ENCODE measurements at places on chromosomes 3 and 15. TPM values are rescaled to one million over a fixed set of nuclear protein-coding genes. Genes with fewer than 3 reads are reported as not detected.

The CLDN18 gene
- not detected for polyA plus RNA-seq

The P2RY1 gene
- 1.1 TPM for polyA plus RNA-seq

The HHLA2 gene
- polyA plus RNA-seq = 0.08 TPM

The FETUB gene
- polyA plus RNA-seq = not detected

The CPEB1 gene
- polyA plus RNA-seq = 0.19 TPM

The SLC24A5 gene
- not detected for polyA plus RNA-seq

The PAQR5 gene
- polyA plus RNA-seq = 0.91 TPM

The P3H2 gene
- 0.55 TPM for polyA plus RNA-seq

The CPN2 gene
- 0.72 TPM for polyA plus RNA-seq

The MTFMT gene
- 6.0 TPM for polyA plus RNA-seq

The ADAMTS17 gene
- 0.58 TPM for polyA plus RNA-seq

The THRB gene
- polyA plus RNA-seq = 11.1 TPM

The FMN1 gene
- 0.91 TPM for polyA plus RNA-seq

The SAMD7 gene
- polyA plus RNA-seq = not detected

The PRTG gene
- polyA plus RNA-seq = 0.47 TPM

The THUMPD3 gene
- polyA plus RNA-seq = 47.0 TPM

The STAB1 gene
- polyA plus RNA-seq = 79.1 TPM

The DCUN1D1 gene
- 5.4 TPM for polyA plus RNA-seq

The PAQR9 gene
- polyA plus RNA-seq = 7.8 TPM

The THBS1 gene
- polyA plus RNA-seq = 179 TPM

The GOLGA6A gene
- polyA plus RNA-seq = not detected

The NEIL1 gene
- 13.9 TPM for polyA plus RNA-seq

The RCCD1 gene
- 5.4 TPM for polyA plus RNA-seq

The WNT7A gene
- not detected for polyA plus RNA-seq

The EFCC1 gene
- 1.1 TPM for polyA plus RNA-seq

The CRYGS gene
- 0.32 TPM for polyA plus RNA-seq

The CLRN1 gene
- polyA plus RNA-seq = not detected

The SLC22A13 gene
- polyA plus RNA-seq = 0.23 TPM

The PTH1R gene
- 23.4 TPM for polyA plus RNA-seq

The SERP1 gene
- polyA plus RNA-seq = 50.7 TPM

The THOC7 gene
- polyA plus RNA-seq = 171 TPM

The CHRNB4 gene
- not detected for polyA plus RNA-seq

The ABHD17C gene
- 2.9 TPM for polyA plus RNA-seq

The APOD gene
- polyA plus RNA-seq = 263 TPM

The SAXO2 gene
- 0.32 TPM for polyA plus RNA-seq

The AADACL2 gene
- not detected for polyA plus RNA-seq

The SLC12A8 gene
- 0.69 TPM for polyA plus RNA-seq

The ARRDC4 gene
- polyA plus RNA-seq = 17.6 TPM

The SENP7 gene
- polyA plus RNA-seq = 6.5 TPM

The GP9 gene
- not detected for polyA plus RNA-seq

The CHST2 gene
- 2.8 TPM for polyA plus RNA-seq

The CCR8 gene
- polyA plus RNA-seq = not detected

The SERPINI2 gene
- polyA plus RNA-seq = not detected

The COL6A5 gene
- not detected for polyA plus RNA-seq

The WDR93 gene
- 0.10 TPM for polyA plus RNA-seq

The CHRM5 gene
- not detected for polyA plus RNA-seq

The NANOGP8 gene
- polyA plus RNA-seq = not detected
